ENCODE measurements at places on chromosomes 7 and 10.

DNA sequence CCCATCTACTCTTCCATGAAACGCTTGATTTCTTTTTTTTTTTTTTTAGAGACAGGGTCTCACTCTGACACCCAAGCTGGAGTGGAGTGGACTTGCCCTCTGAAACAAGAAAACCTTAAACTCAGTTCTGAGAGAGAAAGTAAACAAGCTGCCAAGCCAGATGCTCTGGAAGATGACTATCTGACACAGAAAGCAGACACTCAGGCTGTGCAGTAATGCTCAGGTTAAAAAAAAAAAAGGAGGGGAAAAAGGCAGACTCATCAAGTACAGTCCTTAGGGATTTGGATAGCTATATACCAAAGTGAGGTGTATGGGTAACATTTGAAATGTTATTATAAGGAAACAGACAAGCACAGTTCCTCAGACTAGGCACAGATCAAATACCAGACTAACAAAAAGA, 80.5 kb downstream of the IDE start:
- DNase-seq = no peak

DNA sequence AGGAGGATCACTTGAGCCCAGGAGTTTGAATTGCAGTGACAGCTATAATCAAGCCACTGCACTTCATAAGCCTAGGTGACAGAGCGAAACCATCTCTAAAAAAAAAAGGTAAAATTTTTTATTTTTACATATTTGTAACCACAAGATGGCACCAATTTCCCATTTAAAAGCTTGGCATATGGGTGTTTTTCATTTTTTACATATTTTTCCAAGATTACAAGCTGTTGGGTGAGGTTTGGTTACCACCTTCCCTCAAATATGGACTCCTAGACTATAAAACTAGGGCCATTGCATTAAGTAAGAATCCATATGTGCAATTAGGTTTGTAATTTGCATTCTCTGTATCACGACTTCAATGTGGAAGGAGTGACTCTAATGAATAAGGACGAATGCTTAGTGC, 129.3 kb upstream of the ACBD5 start:
- DNase-seq = no peak

- DNase-seq = no peak
Observed at GRCh38 chr7:116242178-116242577, 31.8 kb downstream of the TES start.

GRCh38 chr7:84735677-84736076, 451.2 kb downstream of the SEMA3D start:
- peak; percentile 20 for DNase-seq

DNA sequence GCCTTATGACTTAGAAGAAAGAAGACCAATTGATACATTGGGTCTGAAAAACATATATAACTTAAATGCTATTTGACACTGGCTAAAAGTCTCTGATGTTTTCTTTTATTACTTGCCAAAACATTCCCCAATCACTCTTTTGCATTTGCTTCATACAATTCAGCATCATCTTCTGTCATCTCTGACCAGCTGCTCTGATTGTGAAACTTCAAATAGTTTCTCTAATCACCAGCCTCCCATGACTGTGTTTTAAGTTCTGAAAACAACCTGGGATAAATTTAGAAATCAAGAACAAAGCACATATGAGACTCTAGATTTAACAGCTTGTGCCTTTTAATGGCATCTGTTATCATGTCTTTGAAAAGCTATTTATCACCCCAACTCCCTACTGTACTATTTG, 208.4 kb upstream of the KCND2 start:
- no peak for DNase-seq

DNA sequence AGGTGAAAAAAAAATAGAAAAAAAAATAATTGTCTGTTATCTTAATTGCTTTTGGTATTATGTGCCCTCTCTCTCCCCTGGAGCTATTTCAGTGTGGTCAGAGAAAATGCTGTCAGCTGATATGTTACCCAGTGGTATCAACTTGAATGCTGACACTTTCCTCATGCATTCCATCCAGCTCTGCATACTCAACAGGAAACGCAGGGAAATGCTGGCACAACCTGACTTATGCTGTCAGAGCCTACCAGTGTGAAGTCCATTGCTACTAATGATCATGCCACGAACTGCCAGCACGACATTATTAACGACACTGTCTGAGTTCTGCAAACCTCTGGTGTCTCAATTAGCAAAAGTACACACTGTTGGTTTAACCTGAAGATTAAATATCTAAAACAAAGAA, 182.8 kb downstream of the ZWINT start:
- no peak for DNase-seq

- no peak for DNase-seq
Observed at GRCh38 chr7:82323806-82324205, 119.8 kb downstream of the CACNA2D1 start.

DNA sequence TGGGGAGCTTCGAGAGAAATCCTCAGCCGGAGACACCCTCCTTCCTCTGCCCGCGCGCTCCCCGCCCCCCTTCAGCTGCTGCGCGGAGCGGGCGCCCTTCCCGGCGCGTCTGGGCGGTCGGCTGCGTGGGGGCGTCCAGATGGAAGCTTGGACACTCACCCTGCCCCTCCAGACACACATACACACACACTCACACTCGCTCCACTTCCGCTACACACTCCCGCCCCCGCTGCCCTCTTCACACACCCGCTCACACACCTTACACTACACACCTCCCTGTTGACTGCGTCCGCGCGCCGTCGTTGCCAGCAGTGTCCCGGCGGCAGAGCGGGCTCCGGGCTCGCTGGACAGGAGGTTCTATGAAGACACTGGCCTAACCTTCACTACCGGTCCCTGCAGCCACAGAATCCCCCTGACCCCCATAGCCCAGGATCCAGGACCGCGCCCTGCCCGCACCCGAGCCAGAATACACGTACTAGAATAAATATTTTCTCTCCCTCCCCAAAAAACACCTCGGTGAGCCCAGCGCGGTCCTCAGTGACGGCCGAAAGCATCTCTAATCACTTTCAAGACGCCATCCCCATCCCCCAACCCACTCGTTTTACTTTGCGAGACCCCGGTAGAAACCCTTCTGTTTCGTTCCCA, 1.1 kb upstream of the EGR2 start:
- DNase-seq = no peak

GRCh38 chr10:110903280-110904278, 15.4 kb downstream of the BBIP1 start:
- no peak for DNase-seq

DNA sequence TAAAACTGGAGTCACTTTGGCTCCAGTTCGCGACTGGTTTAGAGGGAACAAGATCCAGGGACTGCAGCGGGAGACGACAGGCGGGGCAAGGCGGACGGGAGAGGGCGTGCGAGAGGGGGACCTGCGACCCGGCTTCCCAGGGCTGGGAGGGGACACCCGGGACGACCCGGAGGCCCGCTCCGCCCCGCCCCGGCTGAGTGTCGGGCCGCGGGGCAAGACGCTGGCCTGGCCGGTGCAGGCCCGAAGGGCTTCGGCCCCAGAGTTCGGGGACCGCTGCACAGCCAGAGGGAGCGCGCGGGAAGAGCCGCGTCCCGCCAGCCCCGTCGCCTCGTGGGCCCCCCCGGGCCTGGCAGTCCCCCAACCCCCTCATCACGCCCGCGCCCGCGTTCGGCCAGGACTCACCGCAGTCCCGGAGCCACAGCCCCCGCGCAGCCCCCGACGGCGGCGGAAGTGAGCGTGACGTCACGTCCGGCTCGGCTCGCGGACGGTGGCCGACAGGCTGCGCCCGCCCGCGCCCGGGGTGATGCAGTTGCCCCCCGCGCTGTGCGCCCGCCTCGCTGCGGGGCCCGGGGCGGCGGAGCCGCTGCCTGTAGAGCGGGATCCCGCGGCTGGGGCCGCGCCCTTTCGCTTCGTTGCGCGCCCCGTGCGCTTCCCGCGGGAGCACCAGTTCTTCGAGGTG, at the start of the genes TUBGCP2 and ZNF511:
TSS of gene TUBGCP2 (minus strand) at position 452 of the 679 bp plus-strand sequence. CDS start 5,931 bp downstream, outside the sequence.
TSS of gene ZNF511 (plus strand) at position 494 of the 679 bp plus-strand sequence. CDS start at position 524, 30 bp downstream.
- peak; percentile 37 for DNase-seq

- no peak for DNase-seq
Observed at GRCh38 chr10:31728698-31729224, 199.9 kb downstream of the ARHGAP12 start.

DNA sequence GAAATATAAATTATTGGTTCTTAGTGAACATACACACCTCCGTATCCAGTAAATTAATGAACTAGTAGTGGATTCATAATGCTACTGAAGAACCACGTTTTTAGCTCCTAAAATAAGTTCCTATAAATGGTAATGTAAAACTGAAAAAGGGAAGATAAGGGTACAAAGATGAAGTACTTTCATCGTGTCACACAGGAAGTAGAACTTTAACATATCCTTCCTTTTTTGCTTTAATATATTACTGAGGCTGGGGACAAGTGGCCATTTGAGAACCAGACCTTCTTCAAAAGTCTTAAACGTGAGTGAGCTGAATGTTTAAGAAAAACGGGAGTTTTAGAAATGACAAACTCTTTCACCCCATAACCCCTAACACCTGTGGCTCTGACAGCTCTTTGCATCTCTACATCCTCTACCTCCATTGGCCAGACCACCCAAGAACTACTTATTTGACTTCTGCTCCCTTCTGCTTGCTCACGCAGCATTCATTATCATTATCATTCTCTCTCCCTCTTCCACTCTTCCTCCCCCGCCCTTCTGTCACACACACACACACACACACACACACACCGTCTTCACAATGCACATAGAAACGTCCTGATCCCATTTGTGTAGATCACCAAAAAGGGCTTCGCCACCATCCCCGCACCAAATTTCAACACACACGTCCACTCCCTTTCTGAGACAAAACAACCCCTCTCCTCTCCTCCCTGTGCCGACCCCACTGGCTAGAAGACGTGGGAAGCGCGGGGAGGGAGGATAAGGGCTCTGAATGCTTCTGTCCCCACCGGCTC, 677 bp downstream of the SKAP2 start:
- peak; percentile 50 for DNase-seq

DNA sequence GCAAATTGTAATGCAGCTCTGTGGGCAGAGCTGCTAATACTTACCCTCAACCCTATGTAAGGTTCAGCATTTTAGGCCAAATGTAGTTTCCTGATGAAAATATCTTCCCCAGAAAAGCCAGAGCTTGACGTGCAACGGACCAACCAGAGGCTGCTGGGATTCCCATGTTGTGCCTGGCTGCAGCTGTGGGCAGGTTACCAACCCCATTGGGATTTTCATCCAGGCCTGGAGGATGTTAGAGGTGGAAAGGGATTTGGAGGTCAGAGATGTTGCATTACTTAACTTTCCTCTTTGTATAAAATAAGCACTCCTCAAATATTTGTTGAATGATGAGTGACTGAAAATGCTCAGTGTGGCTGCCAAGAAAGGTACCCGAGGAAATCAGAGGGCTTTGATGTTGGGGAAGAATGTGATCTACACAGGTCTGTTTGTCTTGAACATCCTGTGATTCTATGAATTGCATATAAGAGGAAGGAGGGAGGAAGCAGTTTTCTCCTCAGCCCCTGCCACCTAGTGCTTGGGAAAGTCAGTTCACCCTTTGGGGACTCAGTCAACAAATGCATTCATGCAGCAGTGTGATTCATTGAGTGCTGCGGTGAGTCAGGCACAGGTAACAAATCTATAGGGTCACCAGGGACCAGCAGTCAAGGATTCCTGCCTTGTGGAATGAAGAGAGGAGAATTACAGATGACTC, 487.2 kb downstream of the RPS24 start:
- no peak for DNase-seq

DNA sequence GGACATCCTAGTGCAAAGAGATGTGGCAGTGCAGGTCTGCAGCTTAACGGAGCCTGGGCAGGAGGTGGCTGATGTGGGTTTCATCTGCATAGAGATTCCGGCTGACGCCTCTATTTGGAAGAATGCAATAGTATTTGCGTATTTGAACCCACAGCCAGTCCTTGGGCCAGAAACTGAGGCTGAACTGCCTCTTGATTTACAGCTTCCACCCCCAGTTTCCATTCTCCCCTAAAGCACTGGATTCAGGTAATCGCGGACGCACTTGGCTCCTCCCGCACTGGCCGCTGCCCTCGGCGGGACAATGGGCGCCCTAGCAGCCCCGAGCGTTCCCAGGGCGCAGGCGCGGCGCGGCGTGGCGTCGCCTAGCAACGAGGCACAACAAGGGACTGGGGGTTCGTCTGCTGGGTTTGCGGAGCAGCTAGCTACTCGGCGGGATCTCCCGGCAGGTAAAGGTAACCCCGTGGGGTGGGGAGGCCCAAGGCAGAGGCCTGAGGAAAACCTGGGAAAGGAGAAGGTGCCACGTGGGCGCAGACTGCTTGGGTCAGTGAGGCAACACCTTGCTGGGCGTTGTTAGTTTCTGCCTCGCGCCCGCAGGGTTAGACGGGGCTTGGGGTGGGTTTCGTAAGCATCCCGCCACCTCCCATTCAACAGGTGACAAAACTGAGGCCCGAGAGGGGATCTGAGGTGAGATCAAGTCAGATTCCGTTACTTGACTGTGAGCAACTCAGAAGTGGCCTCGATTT, at the start of gene ARMC3:
TSS of gene ARMC3 (plus strand) at position 393 of the 743 bp plus-strand sequence. CDS start 3,944 bp downstream, outside the sequence.
- DNase-seq = peak; percentile 22

DNA sequence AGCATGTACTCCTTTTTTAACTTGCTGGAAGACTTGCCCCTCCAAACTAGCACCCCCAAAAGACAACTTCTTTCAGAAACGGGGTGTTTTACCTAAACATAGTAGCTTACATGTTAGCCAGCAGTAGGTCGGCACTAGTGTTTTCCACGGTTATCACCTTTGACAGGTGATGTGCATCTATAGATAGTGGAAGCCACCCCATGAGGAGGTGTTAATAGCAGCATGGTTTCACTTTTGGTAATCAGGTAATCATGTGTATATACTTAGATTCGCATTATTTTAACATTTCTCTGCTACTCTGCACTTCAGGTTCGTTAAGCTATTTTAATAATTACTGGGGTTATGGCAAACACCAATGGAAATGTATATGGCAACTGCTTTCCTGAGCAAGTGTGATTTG, 17.6 kb downstream of the SRI start:
- DNase-seq = no peak

GRCh38 chr10:71893920-71894319, 42.9 kb upstream of the PSAP start:
- no peak for DNase-seq

GRCh38 chr7:9091282-9091681, 657.9 kb downstream of the NXPH1 start:
- no peak for DNase-seq

- DNase-seq = no peak
Observed at GRCh38 chr10:117663750-117664149, 121.2 kb downstream of the EMX2 start.

DNA sequence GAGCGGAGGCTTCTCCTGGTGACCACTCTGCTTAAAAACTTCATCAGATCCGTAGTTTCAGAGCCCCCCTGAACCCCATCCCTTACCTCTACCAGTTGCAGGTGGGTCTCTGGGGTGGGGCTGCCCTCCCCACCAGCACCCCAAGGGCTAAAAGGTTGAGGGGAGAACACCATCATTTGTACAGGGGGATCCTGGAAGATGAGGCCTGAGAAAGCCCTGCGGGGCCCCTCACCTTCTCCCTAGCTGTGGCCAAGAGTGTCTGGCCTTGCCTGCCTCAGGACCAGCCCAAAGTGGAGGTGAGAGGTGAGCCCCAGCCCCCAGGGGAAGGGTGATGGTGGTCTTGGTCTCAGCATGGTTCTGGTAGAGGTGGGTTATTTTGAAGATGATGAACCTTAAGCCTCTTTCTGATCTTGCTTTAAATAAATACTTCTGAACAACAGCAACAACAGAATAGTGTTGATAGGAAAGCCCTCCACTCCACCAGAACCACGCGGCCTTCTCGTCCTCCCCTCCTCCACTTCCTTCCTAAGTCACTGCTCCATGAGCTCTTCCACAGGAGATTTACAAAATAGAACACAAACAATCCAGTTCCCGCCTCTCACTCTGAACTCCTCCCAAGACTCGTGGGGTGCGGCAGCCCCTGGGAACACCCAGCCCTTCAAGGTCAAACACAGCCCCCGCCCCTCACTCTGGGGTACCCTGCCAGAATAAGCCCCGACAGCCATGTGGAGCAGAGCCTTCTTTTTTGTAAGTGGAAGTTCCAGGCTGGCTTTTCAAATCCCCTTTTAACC, 169.1 kb downstream of the EGFR start:
- DNase-seq = no peak

GRCh38 chr7:21656081-21656480, 113.2 kb downstream of the DNAH11 start:
- no peak for DNase-seq
